NCI-H2171 (cell line): ENCODE measurements at places on chromosomes 1 and 21.

DNA sequence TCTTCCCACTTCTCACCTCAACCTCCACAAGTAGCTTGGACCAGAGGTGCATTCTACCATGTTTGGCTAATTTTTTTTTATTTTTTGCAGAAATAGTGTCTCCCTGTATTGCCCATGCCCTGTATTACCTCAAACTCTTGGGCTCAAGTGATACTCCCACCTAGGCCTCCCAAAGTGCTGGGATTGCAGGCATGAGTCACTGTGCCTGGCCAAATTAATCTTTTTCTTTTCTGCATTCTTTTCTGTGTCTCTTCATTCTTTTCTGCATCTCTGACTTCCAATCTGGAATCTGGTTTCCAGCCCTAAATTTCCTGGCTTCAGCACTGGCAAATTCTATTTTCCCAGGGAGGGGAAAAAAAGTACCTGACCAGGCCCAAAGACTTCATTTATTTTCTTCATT, 31.2 kb upstream of the TACSTD2 start:
- DNase-seq = no peak

GRCh38 chr1:15179485-15179883, 25.9 kb downstream of the TMEM51 start:
- no peak for DNase-seq

GRCh38 chr1:55848906-55849305, 633.7 kb upstream of the USP24 start:
- no peak for DNase-seq

GRCh38 chr1:203589595-203589994, 37.0 kb upstream of the ATP2B4 start:
- DNase-seq = no peak

DNA sequence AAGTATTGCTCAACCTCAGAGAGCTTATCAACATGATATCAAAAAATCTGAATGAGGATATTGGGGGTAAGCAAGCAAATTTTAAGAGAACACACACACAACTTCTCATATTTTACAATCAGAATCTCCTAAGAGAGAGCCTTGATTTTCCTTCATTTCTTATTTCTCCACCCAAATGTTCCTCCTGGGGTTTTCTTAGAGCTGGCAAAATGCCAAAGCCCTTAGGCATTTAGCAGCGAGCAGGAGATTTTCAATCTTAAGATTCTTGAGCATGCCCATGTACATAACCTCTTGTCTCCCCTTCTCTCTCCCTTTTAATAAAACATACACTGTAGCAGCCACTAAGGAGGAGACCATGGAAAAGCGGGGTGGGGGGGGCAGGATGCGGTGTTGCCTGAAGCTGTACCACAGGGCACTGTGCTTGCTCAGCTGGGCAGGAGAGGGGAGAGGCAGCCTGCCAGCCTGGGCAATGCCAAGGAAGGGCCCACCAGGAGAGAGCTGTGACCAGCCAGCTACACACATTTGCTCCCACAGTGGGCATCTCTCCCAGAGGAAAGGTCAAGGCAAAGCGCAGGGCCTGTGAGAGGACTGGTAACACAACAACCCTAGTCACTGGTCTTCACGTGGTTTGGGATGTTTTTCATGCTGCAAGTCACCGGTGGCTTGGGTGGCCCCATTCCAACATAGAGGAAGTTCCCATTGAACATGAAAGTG, 4.3 kb downstream of the BRINP2 start:
- no peak for DNase-seq

GRCh38 chr1:205247130-205247921, 19.6 kb downstream of the TMCC2 start:
- no peak for DNase-seq

GRCh38 chr1:93113127-93113526, 34.0 kb downstream of the MTF2 start:
- no peak for DNase-seq

GRCh38 chr1:219459351-219460080, 153.4 kb downstream of the ZC3H11B start:
- DNase-seq = no peak

- DNase-seq = no peak
Measured at GRCh38 chr21:35491920-35492678, 443.0 kb upstream of the RUNX1 start.

GRCh38 chr1:93701629-93702028, 20.0 kb upstream of the BCAR3 start:
- DNase-seq = no peak

- no peak for DNase-seq
Measured at GRCh38 chr1:174051956-174052355, 29.8 kb upstream of the RC3H1 start.

DNA sequence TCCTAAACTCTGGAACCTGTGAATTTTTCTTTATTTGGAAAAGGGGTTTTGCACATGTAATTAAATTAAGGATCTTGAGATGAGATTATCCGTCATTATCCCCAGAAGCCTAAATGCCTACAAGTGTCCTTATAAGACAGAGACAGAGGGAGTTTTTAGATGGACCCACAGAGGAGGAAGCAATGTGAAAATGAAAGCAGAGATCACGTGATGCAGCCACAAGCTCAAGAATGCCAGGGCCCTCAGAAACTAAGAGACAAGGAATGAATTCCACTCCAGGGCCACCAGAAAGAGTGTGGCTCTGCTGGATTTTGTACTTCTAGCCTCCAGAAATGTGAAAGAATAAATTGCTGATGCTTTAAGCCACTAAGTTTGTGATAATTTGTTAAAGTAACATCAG, 183.6 kb upstream of the UBE2U start:
- no peak for DNase-seq

GRCh38 chr1:209692745-209693504, 11.7 kb upstream of the HSD11B1 start:
- DNase-seq = peak; percentile 51

DNA sequence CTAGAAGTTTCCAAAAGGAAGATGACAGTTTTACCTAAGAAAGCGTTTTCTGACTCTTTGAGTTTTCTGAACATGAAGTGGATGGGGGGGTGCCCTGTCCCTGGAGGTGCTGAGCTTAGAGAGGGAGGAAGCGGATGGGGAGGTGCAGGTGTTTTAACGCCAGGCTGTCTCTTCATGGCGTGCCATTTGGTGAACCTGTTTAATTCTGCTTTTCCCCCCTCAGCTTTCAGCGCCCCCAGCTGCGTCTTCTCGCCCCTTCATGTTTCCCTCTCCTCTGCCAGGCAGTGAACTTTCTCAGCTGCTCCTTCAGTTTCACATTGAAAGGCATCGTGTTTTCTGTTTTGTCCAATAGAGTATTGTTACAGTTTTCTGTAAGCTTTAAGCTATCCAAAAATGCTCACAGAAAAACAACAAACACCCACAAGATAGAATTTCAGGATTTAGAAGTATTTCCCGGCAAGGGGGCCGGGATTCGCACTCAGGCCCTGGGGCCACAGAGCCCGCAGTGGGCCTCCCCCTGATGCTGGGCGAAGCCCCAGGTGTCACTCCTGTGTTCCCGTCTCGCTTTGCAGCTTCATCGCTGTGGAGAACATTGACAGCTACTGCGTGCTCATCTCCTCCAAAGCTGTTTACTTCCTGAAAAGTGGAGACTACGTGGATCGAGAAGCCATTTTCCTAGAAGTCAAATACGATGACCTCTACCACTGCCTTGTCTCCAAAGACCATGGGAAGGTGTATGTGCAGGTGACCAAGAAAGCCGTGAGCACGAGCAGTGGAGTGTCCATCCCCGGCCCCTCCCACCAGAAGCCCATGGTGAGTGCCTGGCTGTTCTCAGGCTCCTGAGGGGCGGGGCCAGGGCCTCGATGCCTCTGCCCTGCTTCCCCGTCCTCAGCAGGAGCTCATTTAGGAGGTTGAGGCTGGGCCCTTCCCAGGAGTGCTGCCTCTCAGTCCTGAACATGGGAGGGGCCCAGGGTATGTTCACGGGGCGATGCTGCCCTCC, 111.4 kb downstream of the DHRS3 start:
- DNase-seq = no peak

GRCh38 chr1:180258935-180259334, 28.9 kb downstream of the LHX4 start:
- DNase-seq = no peak

DNA sequence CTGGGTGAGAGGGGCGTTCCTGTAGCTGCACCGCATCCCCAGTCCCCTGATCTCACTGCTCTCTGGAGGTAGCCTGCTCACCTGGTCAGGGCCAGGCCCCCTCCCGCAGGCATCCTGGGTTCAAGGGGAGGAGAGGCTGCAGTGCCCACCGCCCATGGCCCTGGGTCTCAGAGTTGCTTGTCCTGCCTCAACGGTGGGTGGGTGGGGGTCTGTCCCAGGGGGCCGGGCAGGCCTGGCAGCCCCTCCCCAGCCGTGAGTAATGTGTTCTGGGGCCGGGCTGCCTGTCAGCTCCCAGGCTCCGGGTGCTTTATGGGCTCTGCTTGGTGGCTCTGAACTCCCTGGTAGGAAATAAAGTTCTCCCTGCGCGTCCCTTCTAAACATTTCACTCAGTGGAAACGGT, 126.9 kb downstream of the CASZ1 start:
- no peak for DNase-seq

DNA sequence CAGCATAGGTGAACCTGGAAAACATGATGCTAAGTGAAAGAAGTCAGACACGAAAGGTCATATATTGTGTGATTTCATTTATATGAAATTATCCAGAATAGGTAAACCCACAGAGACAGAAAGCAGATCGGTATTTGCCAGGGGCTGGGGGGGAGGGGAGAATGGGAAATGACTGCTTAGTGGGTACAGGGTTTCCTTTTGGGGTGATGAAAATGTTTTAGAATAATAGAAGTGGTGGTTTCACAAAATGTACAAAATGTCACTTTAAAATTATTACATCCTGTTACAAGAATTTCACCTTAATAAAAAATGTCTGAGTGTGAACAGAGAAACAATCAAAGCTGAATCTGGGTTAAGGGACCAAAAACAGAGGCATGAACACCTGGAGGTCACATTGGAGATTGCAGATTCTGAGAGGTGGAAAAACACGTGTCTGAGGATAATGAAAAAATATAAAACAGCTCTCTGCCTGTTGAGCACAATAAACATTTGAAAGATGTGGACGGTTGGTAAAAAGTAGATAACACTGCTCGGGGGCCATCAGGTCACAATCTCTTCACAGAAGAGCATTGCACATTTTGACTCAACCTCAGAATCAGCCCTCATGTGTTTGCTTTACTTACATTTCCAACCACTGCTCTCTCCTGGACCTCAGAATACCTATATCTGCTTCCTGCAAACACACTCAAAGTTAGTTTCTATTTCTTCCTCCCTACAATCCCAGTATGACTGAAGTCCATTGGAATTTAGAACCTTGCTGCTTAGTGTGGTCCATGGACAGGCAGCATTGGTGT, 3.2 kb downstream of the SLAMF6 start:
- DNase-seq = no peak

- no peak for DNase-seq
Measured at GRCh38 chr1:20089328-20090077, 19.5 kb downstream of the PLA2G5 start.

DNA sequence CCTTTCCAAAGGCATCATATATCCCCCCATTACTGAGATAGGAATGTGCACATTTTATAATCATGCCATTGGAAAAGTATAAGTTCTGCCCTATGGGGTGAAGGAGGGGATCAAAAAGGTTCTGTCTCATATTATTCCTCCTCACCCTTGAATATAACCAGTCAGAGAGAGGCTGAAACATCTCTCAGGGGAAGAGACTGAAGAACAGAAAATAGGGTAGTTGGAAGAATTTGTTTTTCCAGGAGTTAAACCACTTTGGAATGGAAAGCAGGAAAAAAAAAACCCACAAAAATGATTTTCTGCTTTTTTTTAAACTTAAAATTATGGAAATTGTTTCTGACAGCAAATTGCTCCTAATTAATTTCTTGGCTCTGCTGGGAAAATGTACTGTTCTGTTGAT, 52.8 kb upstream of the BEND5 start:
- DNase-seq = no peak

- no peak for DNase-seq
Measured at GRCh38 chr1:30969903-30970302, 61.3 kb upstream of the SDC3 start.

- no peak for DNase-seq
Measured at GRCh38 chr1:186292875-186293274, 82.2 kb downstream of the TPR start.

- DNase-seq = no peak
Measured at GRCh38 chr21:24375201-24375600, 1232.1 kb downstream of the MRPL39 start.

- no peak for DNase-seq
Measured at GRCh38 chr1:207962716-207963426, 51.9 kb upstream of the CD34 start.

DNA sequence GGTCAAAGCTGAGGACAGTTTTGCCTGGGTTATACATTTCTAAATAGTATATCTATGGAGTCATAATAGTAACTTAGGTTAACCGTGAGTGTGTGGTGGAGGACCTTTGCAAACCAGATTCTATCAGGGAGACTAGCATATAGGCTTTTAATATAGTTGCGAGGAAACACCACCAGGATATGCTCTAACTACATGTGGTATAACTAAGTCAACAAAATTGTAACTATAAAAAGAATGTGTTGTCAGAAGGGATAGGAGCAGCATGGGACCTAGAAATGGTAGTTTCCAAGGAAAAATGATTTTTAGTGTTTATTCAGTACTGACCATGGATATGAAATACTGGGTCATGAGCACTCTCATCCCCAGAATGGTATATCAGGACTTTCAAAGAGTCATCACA, 338.1 kb downstream of the TGFB2 start:
- no peak for DNase-seq

- DNase-seq = no peak
Measured at GRCh38 chr1:66415281-66415680, 118.7 kb upstream of the SGIP1 start.

GRCh38 chr1:107194380-107194779, 53.5 kb downstream of the NTNG1 start:
- no peak for DNase-seq

GRCh38 chr1:212178851-212179250, 106.4 kb upstream of the PPP2R5A start:
- DNase-seq = no peak

- no peak for DNase-seq
Measured at GRCh38 chr1:207336559-207337467, 15.3 kb downstream of the CD55 start.

DNA sequence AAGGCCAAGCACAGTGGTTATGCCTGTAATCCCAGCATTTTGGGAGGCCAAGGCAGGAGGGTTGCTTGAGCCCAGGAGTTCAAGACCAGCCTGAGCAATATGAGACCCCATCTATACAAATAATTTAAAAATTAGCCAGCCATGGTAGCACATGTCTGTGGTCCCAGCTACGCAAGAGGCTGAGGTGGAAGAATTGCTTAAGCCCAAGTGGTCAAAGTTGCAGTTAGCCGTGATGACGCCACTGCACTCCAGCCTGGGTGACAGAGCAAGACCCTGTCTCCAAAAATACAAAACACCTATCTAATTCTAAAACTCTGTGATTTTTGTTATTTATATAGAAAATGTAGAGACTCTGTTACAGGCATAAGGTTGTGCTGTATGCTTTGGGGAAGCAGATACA, 44.2 kb upstream of the ZYG11A start:
- DNase-seq = no peak

- no peak for DNase-seq
Measured at GRCh38 chr1:12152113-12152891, 14.5 kb upstream of the TNFRSF1B start.

- DNase-seq = no peak
Measured at GRCh38 chr1:9228609-9229008, 6.0 kb upstream of the H6PD start.
